ENCODE measurements at places on chromosomes 7 and 10.

DNA sequence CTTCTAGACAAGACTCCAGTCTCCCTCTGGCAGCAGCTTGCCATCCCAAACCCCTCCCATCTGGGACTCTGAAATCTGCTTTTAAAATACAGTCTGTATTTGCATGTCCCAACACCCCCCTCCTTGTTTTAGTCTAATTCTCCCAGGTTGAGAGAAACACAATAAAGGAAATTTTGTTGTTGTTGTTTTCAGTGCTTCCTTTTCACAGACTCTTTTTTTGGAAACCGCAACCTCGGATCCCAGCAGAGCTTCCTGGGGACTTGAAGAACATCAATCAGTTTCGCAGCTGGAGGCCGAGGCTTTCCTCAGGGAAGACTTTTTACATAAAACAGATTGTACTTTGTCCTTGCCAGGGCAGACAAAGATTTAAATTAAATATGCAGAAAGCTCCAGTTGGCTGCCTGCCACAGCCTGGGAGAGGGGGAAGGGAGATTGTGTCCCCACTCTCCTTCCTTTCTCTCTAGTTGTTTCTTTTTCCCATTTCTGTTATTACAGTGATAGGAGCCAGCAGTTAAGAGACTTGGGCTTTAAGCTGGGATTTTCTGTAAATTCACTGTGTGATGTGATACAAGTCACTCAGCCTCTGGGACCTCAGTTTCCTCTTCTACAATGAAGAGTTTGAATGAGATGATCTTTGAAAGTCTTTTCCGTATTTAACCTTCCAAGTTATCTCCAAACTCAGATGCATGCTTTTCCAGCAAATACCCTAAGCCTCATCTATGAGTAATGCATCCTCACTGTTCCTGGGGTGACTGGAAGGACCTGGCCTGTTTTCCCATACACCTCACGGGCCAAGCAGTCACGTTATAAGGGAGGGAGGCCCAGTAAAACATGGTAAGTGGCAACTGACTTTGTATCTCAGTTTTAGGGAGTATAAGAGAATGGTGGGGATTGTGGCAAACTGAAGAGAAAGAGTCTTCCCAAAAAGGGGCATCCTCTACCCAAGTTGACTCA is 192.3 kb downstream of the REEP3 start:
- DNase-seq, result no peak

DNA sequence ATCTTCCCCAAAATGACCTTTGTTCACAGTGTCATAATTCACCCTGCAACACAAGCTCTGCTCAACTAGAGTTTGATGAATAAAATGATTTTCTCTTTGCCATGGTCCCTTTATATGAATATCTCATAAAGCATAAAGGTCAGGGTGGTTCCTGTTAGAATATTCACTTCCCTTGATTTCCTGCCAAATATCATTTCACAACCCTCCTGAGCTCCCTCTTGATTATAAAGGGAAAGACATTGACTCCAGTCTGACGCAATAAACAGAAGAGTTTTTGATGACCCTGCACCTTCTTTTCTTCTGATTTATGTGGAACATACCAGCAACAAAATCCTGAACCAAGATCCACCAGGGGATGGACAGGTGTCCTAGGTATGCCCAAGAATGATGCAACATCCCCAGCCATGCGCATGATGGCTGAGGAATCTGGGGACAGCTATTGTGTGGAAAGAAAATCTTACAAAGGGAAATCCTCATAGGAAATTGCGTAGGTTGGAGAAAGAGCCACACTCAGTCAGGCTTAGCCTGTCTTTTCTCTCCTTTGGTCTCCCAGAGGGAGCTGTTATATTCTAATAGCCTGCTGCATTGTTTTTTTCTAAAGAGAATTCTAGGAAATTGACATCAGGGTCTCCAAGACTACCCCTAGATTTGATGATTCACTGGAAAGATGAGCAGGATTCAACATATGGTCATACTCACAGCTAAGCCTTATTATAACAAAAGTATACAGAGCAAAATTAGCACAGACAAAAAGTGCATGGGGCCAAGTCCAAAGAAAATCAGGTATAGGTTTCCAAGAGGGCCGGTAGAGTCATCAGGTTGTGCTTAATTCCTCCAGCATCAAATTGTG is 18.8 kb downstream of the IFIT3 start:
- DNase-seq, result no peak

DNA sequence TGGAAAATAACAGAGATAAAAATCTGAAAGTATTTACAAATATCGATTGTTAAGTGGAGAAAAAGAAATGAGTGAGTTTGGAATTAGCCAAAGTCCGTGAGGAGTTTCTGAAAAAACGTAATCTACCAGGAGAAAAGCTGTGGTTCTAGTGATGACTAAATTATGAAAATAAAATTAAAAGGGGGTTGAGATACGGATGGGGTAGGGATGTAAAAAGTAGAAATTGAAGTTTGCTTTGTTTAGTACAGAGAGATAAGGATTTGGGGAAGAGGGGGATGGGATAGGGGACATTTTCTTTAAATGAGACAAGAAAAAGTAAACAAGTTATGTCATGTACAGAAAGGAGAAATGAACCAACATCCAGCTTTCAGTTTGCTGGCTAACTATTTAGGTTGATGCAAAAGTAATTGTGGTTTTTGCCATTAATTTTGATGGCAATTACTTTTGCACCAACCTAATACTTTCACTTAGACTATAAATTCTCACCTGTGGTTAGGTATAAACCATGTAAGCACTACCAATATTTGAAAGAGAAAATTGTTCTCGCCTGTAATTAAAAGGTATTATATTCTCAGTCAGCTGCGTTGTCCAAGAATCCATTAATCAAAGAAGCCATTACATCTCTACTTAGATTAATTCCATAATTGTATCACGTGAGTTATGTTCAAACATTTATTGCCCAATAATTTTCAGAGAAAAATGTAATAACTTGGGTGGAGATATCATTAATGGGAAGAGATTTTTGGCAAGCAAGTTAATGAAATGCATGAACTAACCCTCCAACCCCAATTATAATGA is 143.0 kb upstream of the NRP1 start:
- no peak for DNase-seq

GRCh38 chr7:127392566-127393367 is at the start of gene ZNF800:
TSS of gene ZNF800 (minus strand) at chr7:127392708. CDS start at chr7:127391557, 1,151 bp downstream.
- peak; percentile 93 for DNase-seq

GRCh38 chr7:29955799-29956486 is 33.7 kb downstream of the SCRN1 start:
- no peak for DNase-seq

- no peak for DNase-seq
Measured at GRCh38 chr7:46939558-46939957, 642.4 kb downstream of the TNS3 start.
